ENCODE measurements at places on chromosomes 13 and 19.

- DNase-seq = no peak
Observed at GRCh38 chr13:30998136-30999088, 66.0 kb downstream of the TEX26 start.

DNA sequence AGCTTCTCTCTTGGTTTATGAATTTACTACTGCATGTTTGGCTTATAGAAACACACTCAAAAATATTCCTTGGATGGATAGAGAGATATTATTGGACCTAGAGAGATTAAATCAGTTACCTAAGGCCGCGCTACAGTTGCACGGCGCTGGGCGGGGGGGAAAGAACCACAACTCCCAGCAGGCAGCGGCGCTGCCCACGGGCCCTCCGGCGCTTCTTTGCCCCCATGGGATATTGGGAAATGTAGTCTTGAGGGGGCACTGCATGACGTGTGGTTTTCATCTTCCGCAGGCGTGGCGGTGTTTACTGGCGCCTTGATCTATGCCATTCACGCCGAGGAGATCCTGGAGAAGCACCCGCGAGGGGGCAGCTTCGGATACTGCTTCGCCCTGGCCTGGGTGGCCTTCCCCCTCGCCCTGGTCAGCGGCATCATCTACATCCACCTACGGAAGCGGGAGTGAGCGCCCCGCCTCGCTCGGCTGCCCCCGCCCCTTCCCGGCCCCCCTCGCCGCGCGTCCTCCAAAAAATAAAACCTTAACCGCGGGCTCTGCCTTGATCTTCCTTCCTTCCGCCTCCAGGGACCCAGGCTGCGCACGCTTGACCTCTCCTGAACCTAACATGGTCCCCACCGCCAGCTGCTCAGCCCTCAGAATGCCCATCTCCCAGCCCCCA, 4.8 kb downstream of the EMP3 start:
- peak; percentile 83 for DNase-seq

- no peak for DNase-seq
Observed at GRCh38 chr13:103195762-103196161, 129.5 kb upstream of the SLC10A2 start.

DNA sequence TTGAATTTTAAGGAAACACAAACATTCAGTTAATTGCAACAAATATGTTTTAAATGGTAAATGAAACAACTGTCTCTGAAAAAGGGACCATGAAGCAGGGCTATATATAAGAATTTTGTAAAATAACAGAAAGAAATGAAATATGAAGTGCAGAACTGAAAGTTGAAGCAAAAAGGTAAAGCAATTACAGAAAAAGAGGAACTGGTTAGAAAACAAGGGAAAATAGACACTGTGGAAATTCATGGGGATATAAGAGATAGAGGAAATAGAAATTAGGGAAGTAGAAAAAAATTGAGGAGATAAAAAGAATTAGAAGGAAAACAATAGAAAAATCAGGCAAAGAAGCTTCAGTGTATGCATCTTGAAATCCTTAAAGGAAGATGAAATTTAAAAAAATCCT, 40.0 kb upstream of the TDRD3 start:
- DNase-seq = no peak

DNA sequence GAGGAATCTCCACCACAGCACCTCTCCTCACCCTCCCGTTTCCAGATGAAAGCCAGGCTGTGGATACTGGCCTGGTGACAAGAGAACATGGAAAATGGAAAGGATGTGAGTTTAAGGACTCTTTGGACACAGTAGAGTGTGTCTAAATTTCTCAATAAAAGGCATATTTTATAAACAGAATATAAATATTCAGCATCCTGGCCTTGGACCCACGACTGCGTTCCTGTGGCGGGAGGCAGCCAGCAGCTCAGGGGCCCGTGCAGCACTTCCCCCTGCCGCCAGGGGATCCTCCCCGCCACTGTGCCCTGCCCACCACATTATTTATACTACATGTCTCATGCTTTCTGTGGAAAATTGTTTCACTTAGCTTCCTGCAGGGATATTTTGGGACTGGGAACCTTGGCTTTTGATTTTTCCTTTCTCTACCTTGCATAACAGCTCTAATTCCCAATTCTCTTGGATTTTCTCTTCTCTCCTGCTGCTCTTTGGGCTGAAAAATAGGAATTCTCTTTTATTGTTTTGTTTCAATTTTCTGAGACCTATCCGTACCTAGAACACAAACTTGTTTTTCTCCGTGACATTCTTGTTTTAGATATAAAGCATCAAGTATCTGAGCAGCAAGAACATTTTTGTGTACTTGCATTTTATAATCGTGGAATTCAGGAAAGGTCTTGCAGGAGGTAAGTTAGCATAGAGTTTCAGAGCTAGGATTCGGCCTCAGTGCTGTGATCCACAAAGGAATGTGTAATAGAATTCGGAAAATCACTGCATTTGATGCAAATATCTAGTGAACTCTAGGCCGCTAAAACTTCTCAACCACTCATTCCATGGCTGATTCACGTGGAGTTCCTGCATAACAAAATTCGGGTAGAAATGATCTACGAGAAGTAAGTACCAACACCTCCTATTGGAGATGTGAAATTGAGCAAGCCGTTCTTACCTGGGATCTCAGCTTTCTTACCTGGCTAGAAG, 107.7 kb upstream of the SPATA13 start:
- DNase-seq = no peak

DNA sequence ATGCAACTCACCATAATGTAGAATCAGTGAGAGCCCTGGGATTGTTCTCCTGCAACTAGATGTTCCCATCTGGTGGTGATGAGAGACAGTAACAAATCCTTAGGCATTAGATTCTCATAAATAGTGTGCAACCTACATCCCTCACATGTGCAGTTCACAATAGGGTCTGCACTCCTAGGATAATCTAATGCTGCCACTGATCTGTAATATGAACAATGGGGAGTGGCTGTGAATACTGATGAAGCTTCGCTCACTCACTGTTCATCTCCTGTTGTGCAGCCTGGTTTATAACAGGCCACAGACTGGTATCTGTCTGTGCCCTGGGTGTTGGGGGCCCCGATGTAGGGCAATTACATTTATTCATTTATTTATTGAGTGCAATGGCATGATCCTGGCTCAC, 86.9 kb downstream of the ZNF254 start:
- DNase-seq = no peak

DNA sequence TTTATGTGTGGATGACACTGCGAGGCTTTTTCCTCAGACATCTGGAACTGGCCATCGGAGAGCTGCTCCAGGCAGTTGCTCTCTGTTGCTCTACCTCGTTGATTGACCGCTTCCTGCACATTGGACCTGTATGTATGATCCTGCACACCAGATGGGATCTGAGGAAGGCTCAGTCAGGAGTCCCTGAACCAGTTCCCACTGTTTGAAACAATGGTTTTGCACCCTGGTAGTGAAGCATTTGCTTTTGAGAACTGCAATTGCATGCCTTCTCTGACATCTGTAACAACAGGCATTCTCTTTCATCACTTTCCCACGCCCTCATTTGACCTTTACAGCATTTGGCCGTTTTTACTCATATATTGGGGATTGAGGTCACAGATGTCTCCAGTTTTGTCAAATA, 61.1 kb upstream of the NPAS1 start:
- no peak for DNase-seq

DNA sequence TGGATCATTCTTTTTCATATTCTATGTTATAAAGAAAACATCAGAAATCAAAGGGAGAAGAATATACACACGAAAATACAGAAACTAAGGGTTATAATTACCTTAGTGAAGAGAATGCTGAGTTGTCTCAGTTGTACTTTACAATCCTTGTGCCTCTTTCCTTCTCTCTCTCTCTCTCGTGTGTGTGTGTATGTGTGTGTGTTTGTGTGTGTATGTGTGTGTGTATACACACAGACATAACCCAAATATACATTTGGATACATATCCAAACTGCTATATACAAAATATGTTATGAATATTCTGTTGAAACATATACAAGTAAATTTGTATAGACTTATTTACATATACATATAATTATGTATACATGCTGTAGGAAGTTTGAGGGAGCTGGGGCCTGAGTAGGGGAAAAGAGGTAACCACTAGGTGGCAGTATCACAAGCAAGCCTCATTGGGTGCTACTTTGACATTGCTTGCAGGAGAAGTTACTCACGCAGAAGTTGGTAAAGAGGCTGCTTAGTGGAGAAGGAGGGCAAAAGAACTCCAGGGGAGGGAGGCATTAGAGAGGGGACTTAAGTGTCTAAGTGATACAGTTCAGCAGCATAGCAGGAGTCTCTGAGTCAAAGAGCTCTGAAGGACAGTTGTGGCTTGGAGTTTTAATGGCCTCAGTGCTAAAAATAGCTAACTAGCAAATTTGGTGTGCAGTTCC, 465.1 kb upstream of the PCDH20 start:
- DNase-seq = no peak

DNA sequence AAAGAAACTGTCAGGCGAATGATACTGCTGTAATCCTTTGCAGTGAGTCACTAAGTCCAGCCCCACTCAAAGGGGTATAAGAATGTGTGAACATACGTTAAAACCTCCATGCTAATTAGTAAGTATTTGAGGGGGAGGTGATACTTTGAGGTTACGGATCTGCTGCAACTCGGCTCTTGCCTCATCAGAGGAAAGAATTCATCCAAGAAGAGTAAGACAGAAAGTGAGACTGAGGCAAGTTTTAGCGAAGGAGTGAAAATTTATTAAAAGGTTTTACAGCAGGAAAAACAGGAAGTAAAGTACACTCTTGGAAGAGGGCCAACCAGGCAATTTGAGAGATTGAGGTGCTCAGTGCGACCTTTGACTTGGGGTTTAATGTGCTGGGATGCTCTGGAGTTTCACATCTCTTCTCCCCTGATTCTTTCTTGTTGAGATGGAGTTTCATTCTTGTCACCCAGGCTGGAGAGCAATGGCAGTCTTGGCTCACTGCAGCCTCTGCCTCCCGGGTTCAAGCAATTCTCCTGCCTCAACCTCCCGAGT, 9.8 kb downstream of the CLEC4M start:
- no peak for DNase-seq

DNA sequence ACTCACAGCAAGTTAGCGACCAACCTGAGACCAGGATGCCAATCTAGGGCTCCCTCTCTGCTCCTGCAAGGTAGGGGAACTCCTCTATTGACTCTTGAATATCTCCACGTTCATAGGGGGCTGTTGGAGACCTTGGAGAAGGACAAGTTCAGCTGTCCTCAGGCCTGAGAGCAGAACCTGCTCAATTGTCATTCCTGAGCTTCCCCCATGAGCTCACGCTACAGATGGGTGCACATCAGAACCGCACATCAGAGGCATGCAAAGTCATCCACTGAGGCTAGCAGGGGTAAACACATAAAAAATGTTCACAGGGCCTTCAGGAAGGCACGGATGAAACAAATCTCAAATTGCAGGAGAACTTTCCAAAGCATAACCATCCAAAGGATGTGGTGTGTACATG, 168.8 kb upstream of the ZNF507 start:
- DNase-seq = no peak

DNA sequence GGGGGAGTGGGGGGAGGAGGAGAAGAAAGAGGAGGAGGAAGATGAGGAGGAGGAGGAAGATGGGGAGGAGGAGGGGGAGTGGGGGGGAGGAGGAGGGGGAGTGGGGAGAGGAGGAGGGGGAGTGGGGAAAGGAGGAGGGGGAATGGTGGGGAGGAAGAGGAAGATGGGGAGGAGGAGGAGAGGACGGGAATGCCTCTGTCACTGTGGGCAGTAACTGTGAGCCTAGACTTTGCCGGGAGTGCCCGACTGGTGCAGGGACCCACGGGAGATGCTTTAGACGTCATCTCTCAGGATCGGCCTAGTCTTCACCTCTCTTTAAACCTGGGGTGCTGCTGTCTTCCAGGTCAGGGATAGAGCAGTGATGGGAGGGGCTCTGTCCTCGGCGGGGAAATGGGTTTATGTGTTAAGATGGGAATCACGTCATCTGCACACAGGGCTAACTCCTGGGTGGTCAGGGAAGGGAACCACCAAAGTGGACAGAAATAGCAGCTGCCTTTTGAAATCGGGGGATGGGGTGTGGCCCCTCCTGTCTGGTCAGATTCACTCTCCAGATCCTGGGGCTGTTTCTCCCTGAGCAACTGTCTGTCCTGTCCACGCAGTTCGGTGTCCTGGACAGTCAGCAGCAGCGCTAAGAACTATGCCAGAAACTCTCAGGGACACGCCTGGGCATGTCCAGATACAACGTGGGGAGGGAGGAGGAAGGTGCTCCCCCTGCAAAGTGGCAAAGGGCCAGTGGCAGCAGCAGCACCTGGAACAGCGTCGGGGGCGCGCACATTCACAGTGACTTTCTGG, 26.9 kb downstream of the GAS6 start:
- no peak for DNase-seq

DNA sequence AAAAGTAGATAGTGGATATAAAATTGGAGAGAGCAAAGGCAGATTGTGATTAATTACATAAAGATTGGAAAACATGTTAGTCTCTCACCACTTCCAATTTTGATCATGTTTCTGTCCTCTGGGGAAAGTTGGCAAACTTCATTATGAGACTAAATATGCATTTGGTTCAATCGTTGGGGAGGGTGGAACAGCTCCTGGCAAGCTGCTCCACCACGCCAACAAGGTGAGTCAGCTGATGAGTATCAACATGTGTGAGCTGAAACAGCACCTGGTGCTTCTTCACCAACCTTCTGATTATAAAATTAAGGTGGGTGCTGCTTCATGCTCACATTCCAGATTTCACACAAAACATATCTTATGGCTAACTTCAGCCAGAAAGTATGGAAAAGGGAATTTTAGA, 1784.6 kb downstream of the SLITRK5 start:
- DNase-seq = no peak

DNA sequence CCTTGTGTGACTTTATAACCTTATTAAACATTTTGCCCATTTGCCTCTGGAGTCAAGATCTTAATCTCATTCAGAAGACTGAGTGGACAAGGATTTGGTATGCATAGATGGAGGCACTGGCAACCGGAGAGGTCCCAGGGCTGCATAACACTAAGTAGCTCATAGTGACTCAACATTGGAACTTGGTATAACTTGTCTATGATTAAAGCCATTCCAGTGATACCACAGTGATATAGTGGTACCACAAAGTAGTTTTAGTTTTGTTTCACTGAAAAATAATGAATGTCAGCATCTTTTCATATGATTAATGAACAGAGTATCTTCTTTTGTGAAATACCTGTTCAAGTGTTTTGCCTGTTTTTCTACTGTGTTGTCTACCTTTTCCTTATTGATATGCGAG, 26.4 kb downstream of the CDK8 start:
- no peak for DNase-seq

GRCh38 chr19:48663667-48664066, 9.2 kb downstream of the NTN5 start:
- DNase-seq = no peak

- DNase-seq = no peak
Observed at GRCh38 chr13:84038001-84038400, 155.7 kb upstream of the SLITRK1 start.

DNA sequence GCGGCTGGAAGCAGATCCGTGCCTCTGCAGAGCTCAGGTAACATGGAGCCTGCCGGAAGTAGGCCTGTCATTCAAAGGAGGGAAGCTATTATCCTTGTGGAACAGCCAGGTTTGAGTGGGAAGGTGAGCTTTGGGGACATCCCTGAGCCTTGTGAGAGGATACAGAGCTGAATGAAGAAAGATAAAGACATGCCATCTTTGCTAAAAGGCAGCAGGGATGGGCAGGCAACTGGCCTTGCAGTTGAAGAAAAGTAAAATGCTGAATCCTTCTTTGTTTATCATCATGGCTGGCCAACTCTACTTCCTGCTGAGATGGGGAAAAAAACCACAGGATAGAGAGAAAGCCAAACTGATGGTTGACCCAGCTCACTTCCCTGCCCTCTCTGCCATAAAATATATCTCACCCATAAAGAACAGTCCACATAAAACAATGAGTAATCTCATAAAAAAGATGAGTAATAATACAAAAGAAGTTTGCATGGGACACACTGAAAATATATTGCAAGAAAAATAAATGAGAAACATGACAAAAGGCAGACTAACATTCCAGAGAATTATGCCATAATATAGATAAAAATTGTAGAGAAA, 226.3 kb downstream of the DLEU7 start:
- DNase-seq = no peak

- DNase-seq = no peak
Observed at GRCh38 chr13:29993716-29994488, 143.5 kb upstream of the UBL3 start.

Measured in activated T-cell treated with anti-CD3 and anti-CD28 coated beads, Interleukin-2, amount 50 U/mL, for 1 hour (primary cell).